Chondrocyte (in vitro differentiated cells): ENCODE measurements at places on chromosomes 7 and 10. TPM values are rescaled to one million over a fixed set of nuclear protein-coding genes. Genes with fewer than 3 reads are reported as not detected.

The PDZD8 gene
- total RNA-seq = 34.9 to 40.5 TPM (median 36.3 TPM) in 3 replicates

The WNT8B gene
- not detected in 3 replicates for total RNA-seq

The LRRD1 gene
- 0.22 to 0.41 TPM in 2 of 3 replicates, not detected in the other for total RNA-seq

The NRCAM gene
- 7.8 to 40.0 TPM (median 9.5 TPM) in 3 replicates for total RNA-seq

The NKX2-3 gene
- not detected in 3 replicates for total RNA-seq

The CNNM1 gene
- 0.20 to 0.36 TPM (median 0.21 TPM) in 3 replicates for total RNA-seq

The GNGT1 gene
- total RNA-seq = not detected in 3 replicates

The NEUROD6 gene
- total RNA-seq = not detected in 3 replicates

The IGFBP3 gene
- 1,747 to 1,749 TPM (median 1,748 TPM) in 3 replicates for total RNA-seq

The ASAH2 gene
- total RNA-seq = 1.2 to 5.8 TPM (median 2.7 TPM) in 3 replicates

The ADAMTS14 gene
- 7.7 to 9.2 TPM (median 8.7 TPM) in 3 replicates for total RNA-seq

The BMPR1A gene
- 67.2 to 79.7 TPM (median 74.2 TPM) in 3 replicates for total RNA-seq

The SEMA3E gene
- total RNA-seq = 3.7 to 10.1 TPM (median 5.1 TPM) in 3 replicates

The GPR85 gene
- total RNA-seq = 0.40 to 0.90 TPM (median 0.63 TPM) in 3 replicates

The SPDYE2 gene
- total RNA-seq = not detected in 3 replicates

The SRRM3 gene
- total RNA-seq = 1.4 to 2.6 TPM (median 1.7 TPM) in 3 replicates

The SAMD9L gene
- 6.8 to 22.5 TPM (median 6.9 TPM) in 3 replicates for total RNA-seq

The LEP gene
- total RNA-seq = not detected in 3 replicates

The NPFFR1 gene
- not detected in 3 replicates for total RNA-seq

The CASD1 gene
- total RNA-seq = 10.9 to 13.8 TPM (median 12.6 TPM) in 3 replicates

The STRIP2 gene
- total RNA-seq = 0.87 to 1.3 TPM (median 1.2 TPM) in 3 replicates

The COBL gene
- total RNA-seq = 0.17 TPM in 1 of 3 replicates, not detected in the others

The PHF14 gene
- total RNA-seq = 23.1 to 40.3 TPM (median 23.8 TPM) in 3 replicates

The FAM131B gene
- 3.0 to 4.0 TPM (median 3.1 TPM) in 3 replicates for total RNA-seq

The HDAC9 gene
- 5.0 to 6.1 TPM (median 5.9 TPM) in 3 replicates for total RNA-seq

The CTTNBP2 gene
- total RNA-seq = 2.3 to 5.1 TPM (median 2.9 TPM) in 3 replicates

The CDHR3 gene
- total RNA-seq = 0.89 to 1.9 TPM (median 1.0 TPM) in 3 replicates

The ZNF425 gene
- 4.0 to 4.5 TPM (median 4.1 TPM) in 3 replicates for total RNA-seq

The PIK3CG gene
- not detected in 3 replicates for total RNA-seq

The SPDYE2B gene
- not detected in 3 replicates for total RNA-seq

The NEURL1 gene
- total RNA-seq = 0.05 TPM in 1 of 3 replicates, not detected in the others

The SFTPD gene
- 0.64 to 1.6 TPM (median 0.65 TPM) in 3 replicates for total RNA-seq

The FOXI2 gene
- not detected in 3 replicates for total RNA-seq

The DRGX gene
- not detected in 3 replicates for total RNA-seq

The PAPOLB gene
- 0.05 TPM in 1 of 3 replicates, not detected in the others for total RNA-seq

The BICC1 gene
- total RNA-seq = 32.2 to 51.1 TPM (median 32.4 TPM) in 3 replicates

The DDX21 gene
- 52.9 to 58.5 TPM (median 55.8 TPM) in 3 replicates for total RNA-seq

The CALHM3 gene
- total RNA-seq = not detected in 3 replicates

The OR6V1 gene
- total RNA-seq = not detected in 3 replicates

The CALY gene
- total RNA-seq = 7.3 to 13.5 TPM (median 8.9 TPM) in 3 replicates

The LIPJ gene
- total RNA-seq = not detected in 3 replicates

The C10orf67 gene
- not detected in 3 replicates for total RNA-seq

The ERVW-1 gene
- total RNA-seq = not detected in 3 replicates

The SEMA3A gene
- total RNA-seq = 0.36 to 0.87 TPM (median 0.65 TPM) in 3 replicates

The LRRC17 gene
- 23.9 to 34.5 TPM (median 32.0 TPM) in 3 replicates for total RNA-seq

The PPA1 gene
- total RNA-seq = 67.4 to 74.9 TPM (median 69.0 TPM) in 3 replicates

The LRGUK gene
- total RNA-seq = 0.10 to 0.70 TPM (median 0.20 TPM) in 3 replicates

The TMEM196 gene
- total RNA-seq = not detected in 3 replicates

The TMEM213 gene
- not detected in 3 replicates for total RNA-seq
